ENCODE measurements at places on chromosomes 7 and 10. TPM values are rescaled to one million over a fixed set of nuclear protein-coding genes. Genes with fewer than 3 reads are reported as not detected.

GRCh38 chr7:143258831-143259230, 4.4 kb upstream of the GSTK1 start:
- no peak for DNase-seq

GRCh38 chr10:43222210-43222720, 44.6 kb downstream of the RASGEF1A start:
- no peak for DNase-seq

Gene SPDYE2
- total RNA-seq, result not detected

DNA sequence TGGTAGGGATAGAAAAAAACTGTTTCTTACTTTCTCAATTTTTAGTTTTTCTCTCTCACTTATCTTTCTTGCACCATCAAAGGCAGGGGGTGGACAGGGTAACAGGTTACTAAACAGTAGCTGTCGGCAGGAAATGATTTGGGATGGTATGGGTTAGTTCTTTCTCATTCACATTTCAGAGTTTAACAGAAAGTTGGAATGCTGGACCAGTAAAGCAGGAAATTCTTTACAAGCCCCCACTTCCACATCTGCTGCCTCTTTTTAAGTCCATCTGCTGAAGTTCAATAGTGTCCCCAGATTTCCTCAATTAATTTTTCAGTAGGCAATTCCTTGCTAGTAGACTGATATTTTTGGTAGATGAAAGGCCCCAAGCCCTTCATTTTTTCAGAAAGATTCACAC, 23.3 kb downstream of the TWIST1 start:
- no peak for DNase-seq

DNA sequence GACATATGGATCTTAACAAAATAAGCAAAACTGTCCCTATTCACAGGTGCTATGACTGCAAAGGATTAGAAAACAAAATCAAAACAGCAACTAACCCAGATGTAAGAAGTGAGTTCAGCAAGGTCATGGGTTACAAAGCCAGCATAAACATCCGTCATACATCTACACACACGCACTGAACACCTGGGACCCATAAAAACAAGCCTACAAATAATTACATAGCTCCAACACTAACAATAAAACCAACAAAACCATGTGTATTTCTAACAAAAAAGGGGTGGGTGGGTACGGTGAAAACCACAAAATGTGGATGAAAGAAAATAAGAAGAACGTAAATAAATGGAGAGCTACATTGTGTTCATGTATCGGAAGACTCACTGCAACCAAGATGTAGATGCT, 256.8 kb downstream of the ELFN1 start:
- DNase-seq, result no peak

GRCh38 chr10:28991333-28992270, 297.3 kb upstream of the LYZL1 start:
- peak; percentile 34 for DNase-seq

DNA sequence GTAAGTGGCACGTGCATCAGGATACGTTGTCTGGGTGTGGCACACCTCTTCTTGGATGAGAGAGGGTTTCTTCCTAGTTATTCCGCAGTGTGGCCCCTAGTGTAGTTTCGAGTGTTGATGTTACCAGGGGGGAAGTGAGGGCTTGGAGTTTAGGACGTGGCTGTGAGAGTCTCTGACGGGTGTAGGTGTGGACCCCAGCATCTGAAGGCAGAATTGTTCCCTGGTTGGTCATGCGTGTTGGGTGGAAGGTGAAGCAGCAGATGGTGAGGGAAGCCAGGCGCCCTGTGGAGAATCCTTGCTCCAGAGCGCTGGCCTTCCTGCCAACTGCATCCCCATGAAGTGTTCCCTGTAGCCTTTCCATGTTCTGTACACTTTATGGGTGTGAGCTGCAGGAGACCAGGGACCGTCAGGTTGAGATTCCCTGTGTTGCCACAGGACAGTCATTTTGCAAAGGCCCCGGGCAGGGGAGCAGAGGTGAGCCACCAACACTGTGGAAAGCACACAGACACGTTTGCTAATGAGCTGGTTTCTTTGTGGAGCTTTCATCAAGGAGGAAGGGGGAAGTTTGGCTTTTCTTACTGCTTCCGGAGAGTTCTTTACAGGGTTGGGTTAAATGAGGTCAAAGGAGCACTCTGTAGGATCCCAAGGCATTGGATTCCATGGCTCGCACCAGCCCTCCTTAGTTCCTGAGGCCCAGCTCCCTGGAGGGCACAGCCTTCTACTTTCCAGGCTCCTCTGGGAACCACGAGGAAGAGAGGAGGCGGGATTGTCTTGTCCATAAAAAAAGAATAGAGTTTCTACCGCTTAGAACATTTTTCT, 32.0 kb downstream of the TSPAN14 start:
- no peak for DNase-seq

DNA sequence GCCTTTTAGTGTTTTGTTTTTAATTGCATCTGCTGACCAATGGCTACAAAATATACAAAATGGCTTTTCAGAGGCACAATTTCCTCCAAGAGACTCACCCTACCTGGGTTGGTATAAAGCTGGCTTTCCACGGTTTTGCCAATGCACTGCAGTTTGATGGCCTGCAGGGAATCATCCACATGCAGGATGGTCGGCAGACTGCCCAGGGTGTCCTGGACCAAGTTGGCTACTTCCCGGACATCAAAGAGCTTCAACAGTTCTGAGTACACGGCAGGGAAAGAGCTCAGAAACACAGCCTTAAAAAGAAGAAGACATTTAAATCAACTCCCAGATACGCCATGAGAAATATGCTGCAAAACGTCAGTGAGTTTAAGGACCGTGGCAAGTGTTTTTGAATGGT, 301.0 kb upstream of the IMMP2L start:
- no peak for DNase-seq

Gene ANXA8
- total RNA-seq, result not detected

Gene MLXIPL
- total RNA-seq, result 1.1 TPM

Gene UBTD1
- 6.5 TPM for total RNA-seq

Gene RASSF4
- total RNA-seq, result 16.4 TPM

Gene CALY
- 0.82 TPM for total RNA-seq

DNA sequence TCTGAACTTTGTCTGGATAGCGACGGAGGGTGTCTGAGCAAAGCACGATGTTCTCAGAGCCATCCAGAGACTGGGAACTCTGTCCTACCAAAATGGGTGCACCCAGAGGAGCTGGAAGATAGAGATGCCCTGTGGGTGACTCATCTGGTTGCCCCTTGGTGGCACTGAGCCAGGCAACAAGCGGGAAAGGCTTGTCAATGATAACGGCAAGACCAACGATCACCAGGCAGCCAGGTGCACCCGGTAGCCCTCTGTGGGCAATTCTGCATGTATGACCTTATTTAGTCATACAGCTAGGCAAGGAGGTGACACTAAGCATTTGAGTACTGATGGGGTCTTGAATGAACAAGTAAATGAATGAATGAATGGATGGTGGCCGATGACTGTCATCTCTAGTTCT, 2.8 kb upstream of the ELN start:
- DNase-seq, result no peak

GRCh38 chr7:28069807-28070206, 110.8 kb downstream of the JAZF1 start:
- no peak for DNase-seq

GRCh38 chr10:117997673-117998072, 49.1 kb downstream of the RAB11FIP2 start:
- no peak for DNase-seq

DNA sequence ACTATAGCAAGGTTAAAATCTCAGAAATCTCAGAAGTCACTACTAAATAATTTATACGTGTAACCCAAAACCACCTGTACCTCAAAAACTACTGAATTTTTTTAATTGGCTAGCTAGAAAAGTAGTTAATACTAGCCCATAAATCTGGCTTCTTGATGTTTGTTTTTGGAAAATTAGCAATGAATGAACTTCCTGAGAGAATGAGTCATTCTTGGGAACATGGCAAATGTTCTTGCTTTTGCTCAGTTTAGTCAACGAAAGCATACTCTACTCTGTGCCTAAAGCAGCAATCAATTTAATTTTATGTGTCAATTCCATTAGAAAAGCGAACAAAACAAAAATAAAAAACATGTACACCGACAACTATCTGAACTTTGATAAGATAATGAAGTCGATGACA, 69.2 kb downstream of the SEMA3E start:
- no peak for DNase-seq

Gene TMEM139
- 0.91 TPM for total RNA-seq

GRCh38 chr7:106332201-106332600, 47.4 kb upstream of the NAMPT start:
- DNase-seq, result no peak

GRCh38 chr10:36882781-36883180, 242.6 kb upstream of the ANKRD30A start:
- DNase-seq, result no peak

- DNase-seq, result no peak
Observed at GRCh38 chr10:5996696-5997095, 19.4 kb upstream of the IL15RA start.

DNA sequence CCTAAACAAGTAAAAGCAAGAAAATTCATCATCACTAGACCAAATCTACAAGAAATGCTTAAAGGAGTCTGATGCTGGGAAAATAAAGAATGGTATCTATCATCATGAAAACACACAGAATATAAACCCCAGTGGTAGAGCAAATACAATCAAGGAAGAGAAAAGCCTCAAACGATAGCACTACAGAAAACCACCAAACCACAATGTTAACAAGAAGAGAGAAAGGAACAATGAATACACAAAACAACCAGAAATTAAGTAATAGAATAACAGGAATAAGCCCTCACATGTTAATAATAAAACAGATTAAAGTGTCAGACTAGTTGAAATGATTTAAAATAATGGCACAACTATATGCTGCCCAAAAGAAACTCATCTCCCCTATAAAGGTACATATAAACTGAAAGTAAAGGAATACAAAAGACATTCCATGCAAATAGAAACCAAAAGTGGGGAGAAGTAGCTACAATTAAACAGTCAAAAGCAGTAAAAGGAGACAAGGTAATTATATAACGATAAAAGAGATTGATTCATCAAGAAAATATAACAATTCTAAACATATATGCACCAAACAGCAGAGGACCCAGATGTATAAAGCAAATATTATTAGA, 77.3 kb downstream of the JMJD1C start:
- no peak for DNase-seq

GRCh38 chr10:7512487-7512886, 101.7 kb upstream of the SFMBT2 start:
- DNase-seq, result no peak

Gene NEBL
- 8.4 TPM for total RNA-seq

DNA sequence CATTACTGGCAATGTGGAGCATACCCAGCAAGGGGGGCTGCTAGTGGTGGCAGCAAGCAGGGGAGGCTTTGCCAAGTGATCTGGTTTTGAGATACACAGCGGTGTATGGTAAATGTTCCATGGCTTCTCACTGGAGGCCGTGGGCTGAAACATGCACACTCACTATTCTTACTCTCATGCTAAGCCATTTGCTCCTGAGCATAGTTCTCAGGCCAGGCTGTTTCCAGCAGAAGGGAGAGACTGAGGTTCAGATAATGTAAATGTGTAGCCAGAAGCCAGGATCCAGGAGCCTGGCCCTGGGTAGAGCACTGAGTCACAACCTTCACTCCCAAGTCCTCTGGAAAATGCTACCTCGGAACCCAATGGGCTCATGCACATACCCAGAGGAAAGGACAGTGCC, 757.9 kb downstream of the GRID1 start:
- no peak for DNase-seq

Gene FEZF1
- total RNA-seq, result not detected

GRCh38 chr10:19498393-19499290, 317.6 kb upstream of the PLXDC2 start:
- no peak for DNase-seq

Gene MPLKIP
- 42.1 TPM for total RNA-seq

DNA sequence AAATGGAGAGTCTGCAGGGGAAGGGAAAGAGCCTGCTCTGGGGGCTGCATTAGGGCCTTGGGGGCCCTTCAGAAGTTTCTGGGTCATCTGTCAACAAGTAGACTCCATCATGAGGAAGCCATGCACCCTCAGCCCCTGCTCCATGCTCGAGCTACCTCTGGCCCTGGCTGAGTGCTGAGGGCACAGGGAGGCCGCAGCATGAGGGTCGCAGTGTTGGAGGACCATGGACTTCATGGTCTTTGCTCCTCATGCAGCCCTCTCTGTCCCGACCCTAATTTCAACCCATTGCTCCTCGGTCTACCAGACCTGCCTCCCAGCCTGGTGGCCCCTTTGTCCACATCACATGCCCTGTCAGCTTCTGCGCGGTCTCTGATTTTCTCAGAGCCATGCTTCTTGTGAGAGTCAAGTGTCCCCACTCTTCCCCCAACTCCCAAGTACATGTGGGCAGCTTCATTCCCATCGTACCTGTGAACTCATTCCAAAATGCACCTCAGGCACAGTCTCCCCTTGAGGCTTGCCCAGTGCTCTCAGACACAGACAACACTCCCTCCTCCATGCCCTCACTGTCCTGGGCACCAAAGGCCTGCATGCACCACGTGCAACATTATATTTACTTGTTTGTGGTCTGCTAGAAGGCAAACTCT, 14.7 kb downstream of the ZNF488 start:
- DNase-seq, result no peak

DNA sequence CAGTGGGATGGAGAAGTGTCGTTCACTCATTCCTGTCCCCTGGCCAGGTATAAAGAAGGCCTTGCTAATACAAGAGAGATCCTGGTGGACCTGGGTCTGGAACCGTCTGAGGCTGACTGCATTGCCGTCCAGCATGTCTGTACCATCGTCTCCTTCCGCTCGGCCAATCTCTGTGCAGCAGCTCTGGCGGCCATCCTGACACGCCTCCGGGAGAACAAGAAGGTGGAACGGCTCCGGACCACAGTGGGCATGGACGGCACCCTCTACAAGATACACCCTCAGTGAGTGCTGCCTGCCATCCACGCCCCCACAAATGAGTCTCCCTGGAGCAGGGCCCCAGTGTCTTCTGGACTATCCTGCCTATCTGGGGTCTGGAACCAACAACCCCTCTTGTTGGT, 27.2 kb downstream of the HKDC1 start:
- DNase-seq, result no peak

- no peak for DNase-seq
Observed at GRCh38 chr7:30752979-30753378, 1.0 kb downstream of the INMT start.

Data from neural crest cell (in vitro differentiated cells).